Body of pancreas (tissue), 4 donors: ENCODE measurements at places on chromosomes 16 and 17.

DNA sequence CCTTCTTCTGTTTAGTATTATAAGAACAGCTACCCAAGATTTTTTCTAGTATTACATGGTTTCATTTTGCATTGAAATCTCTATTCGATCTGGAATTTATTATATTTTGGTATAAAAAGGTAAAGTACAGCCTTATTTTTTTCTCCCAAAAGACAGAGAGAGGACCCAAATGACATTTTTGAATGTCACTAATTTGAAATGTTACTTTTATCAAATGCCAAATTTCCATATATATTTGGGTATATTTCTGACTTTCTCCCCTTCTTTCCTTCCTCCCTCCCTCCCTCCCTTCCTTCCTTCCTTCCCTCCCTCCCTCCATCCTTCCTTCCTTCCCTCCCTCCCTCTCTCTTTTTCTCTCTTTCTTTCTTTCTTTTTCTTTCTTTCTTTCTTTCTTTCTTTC, 6.2 kb upstream of the CHP2 start:
- DNase-seq = no peak

DNA sequence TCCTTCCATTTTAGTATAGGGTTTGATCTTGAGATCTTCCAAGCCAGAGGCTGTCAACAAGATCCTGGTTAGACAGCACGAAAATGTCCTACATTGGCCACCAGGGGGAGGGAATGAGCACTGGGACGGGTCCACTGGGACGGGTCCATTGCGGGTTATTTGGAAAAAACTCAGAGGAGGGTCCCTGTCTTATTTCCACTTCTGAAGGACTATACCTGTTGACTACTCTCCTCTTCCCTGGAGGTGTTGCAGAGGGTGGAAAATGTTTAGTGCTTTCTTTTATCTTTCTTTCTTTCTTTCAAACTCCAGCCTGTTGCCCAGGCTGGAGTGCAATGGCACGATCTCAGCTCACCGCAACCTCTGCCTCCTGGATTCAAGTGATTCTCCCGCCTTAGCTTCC, 2.5 kb downstream of the TTLL6 start:
- DNase-seq = peak; percentile 55

- DNase-seq = no peak
Measured at GRCh38 chr16:70577256-70577698, 53.7 kb downstream of the SF3B3 start.

DNA sequence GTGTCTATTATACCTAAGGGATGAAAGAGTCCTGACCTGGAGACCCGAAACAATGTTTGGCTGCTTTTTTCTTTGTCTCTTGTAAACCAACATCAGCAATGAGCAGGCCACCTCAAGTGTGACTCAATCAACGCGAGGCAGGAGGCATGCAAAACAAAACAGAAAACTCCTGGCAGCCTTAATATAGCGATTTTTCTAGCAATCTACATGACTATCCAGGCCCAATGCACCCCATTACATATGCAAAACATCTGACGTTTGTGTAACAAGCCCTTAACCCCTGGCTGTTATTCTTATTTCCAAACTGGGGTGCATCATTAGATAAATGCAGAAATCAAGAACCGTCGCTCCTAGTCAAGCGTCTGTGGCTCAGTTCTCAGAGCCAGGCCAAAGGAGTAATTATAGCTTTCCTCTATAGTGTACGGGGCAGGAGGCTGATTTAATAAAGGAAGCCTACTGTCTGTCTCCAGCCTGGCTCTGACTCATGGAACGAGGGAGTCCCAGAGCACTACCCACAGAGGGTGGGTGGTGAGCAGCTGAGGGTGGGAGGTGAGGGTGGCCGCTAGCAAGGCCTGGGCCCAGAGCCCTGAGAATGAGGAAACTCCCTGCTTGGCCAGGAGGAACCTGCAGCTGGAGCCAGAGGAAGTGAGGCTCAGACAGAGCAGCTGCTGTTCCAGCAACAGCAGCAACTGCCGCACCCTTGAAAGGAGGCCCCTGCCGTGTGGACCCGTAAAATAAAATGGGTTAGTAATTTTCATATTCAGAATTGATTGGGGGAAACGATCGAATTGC, 43.9 kb downstream of the CHD9 start:
- peak; percentile 72 for DNase-seq

DNA sequence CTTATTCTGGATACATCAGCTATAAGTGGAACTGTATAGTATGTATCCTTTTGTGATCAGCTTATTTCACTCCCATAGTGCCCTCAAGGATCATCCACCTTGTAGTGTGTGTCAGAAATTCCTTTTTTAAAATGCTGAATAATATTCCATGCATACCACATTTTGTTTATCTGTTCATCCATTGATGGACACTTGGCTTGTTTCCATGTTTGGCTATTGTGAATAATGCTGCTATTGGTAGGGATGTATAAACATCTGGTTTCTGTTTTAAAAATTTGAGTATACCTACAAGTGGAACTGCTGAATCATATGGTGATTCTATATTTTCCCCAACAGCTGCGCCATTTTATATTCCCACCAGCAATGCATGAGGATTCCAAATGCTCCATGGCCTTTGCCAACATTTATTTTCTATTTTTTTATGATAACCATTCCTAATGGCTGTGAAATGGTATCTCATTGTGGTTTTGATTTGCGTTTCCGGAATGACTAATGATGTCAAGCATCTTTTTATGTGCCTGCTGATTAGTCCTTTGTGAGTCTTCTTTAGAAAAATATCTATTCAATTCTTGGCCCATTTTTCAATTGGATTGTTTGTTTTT, 11.6 kb downstream of the RCVRN start:
- DNase-seq = no peak
